Fibroblast of villous mesenchyme (primary cell): ENCODE measurements at places on chromosomes 1 and 21. TPM values are rescaled to one million over a fixed set of nuclear protein-coding genes. Genes with fewer than 3 reads are reported as not detected.
A peak's percentile ranks its signal among the peaks of the same experiment; 100 is the strongest.

- DNase-seq = no peak
Observed at GRCh38 chr1:33512226-33513011, 40.0 kb downstream of the ZSCAN20 start.

GRCh38 chr1:91866425-91866824 lies 19.5 kb downstream of the TGFBR3 start:
- no peak for DNase-seq

- DNase-seq = no peak
Observed at GRCh38 chr1:216528816-216529215, 105.6 kb upstream of the USH2A start.

- peak; percentile 18 for DNase-seq
Observed at GRCh38 chr1:205537386-205538018, 33.0 kb downstream of the CDK18 start.

- no peak for DNase-seq
Observed at GRCh38 chr1:225944387-225944786, 3.4 kb upstream of the LEFTY2 start.

Gene PRRX1
- total RNA-seq = 174 and 203 TPM in 2 replicates

Gene GBP3
- 24.8 and 41.0 TPM in 2 replicates for total RNA-seq

Gene WNT4
- total RNA-seq = 0.43 and 0.64 TPM in 2 replicates

Gene CATSPERE
- total RNA-seq = 0.64 and 1.7 TPM in 2 replicates

Gene SH2D1B
- total RNA-seq = not detected in 2 replicates

Gene DNASE2B
- not detected in 2 replicates for total RNA-seq
